Right cardiac atrium (tissue), 5 donors: ENCODE measurements at places on chromosomes 13 and 19. TPM values are rescaled to one million over a fixed set of nuclear protein-coding genes. Genes with fewer than 3 reads are reported as not detected.

ADGRE3 gene
- not detected for polyA plus RNA-seq

GRCh38 chr19:1768248-1768647 is 14.9 kb downstream of the ONECUT3 start:
- no peak for DNase-seq

SF3A2 gene
- polyA plus RNA-seq: 26.4 TPM

- no peak for DNase-seq
Observed at GRCh38 chr13:101209206-101209893, 207.0 kb downstream of the NALCN start.

MEIS3 gene
- polyA plus RNA-seq: 4.1 TPM

DNA sequence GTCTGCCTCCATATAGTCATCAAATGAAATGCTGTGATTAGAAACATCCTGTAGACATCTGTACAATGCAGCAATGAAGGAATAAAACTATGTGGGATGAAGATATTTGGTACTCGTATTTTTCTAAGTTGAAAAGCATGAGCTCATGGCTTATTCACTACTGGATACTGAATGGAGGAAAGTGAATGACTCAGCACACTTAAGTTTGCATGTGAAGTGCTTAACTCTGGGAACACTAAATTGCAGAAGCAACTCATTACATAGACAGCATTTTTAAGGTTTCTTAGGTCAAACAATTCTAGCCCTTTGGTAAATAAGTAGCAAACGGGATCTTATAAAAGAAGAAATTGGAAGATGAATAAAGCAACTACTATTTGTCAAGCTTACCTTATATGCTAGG is 429.0 kb upstream of the MIR17HG start:
- no peak for DNase-seq

GARIN5A gene
- polyA plus RNA-seq: 3.0 TPM

WDR62 gene
- polyA plus RNA-seq: 10.6 TPM

GRCh38 chr13:73767191-73767741 is 366.9 kb downstream of the KLF12 start:
- DNase-seq: no peak

DNA sequence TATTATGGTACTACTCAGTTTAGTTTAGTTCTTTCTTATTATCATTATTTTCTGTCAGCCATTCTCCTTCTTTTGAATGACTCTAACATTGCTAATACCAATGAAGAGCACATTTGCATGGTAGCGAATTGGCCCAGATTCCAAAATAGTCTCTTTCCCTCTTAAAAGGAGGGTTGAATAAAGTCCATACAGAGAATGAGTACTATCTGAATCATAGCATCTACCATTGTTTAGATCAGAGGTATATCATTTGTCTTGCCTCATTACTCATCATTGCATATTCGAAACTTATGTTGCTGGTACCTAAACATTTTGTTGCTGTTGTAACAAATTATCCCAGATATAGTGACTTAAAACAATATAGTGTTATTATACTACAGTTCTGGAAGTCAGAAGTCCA is 1235.3 kb upstream of the ATXN8OS start:
- DNase-seq: no peak

ACP5 gene
- polyA plus RNA-seq: 3.8 TPM

ADGRE1 gene
- not detected for polyA plus RNA-seq

GRCh38 chr13:26390203-26390602 is 136.3 kb downstream of the CDK8 start:
- DNase-seq: no peak

MYBPC2 gene
- not detected for polyA plus RNA-seq

DNA sequence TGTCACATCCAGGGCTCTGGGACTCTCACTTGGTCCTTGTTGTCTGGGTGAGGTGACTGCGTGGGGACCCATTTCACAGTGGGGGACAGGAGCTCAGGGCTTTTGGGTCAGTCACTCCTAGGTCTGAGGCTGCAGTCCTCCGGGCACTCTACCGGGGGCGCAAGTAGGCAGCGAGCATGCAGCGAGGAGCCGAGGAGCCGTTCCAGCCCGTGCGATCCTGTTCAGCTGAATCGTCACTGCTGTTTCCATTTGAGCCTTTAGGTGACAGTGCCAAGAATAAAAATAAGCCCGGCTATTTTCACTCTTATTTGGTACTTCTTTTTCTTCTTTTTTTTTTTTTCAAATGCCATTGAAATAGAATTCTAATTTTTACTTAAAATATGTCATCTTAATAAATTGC is 126.5 kb downstream of the ZNF536 start:
- no peak for DNase-seq

GRCh38 chr13:80782441-80782840 is 441.5 kb upstream of the SPRY2 start:
- no peak for DNase-seq

DNA sequence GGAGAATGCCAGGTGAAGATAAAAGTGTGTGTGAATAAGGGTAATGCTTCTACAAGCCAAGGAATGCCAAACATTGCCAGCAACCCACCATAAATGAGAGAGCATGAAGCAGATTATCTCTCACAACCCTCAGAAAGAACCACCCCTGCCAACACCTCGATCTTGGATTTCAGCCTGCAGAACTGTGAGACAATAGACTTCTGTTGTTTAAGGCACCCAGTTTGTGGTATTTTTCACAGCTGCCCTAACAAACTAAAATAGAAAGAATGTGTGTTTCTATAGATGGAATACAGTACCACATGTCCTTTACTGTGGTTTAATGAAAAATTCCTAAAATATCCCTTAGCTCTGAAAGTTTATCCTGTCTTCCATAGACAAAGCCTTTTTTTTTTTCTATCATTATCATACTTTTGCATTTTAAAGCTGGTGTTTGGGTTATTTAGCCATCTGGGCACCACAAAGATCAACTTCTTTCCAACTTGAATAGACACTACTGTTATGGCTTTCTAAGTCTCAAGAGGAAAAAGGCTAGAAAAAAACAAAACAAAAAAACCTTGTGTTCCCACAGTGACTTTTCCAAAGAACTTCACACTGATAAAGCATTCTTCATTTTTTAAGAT is 505.6 kb downstream of the KCTD12 start:
- DNase-seq: no peak

DNA sequence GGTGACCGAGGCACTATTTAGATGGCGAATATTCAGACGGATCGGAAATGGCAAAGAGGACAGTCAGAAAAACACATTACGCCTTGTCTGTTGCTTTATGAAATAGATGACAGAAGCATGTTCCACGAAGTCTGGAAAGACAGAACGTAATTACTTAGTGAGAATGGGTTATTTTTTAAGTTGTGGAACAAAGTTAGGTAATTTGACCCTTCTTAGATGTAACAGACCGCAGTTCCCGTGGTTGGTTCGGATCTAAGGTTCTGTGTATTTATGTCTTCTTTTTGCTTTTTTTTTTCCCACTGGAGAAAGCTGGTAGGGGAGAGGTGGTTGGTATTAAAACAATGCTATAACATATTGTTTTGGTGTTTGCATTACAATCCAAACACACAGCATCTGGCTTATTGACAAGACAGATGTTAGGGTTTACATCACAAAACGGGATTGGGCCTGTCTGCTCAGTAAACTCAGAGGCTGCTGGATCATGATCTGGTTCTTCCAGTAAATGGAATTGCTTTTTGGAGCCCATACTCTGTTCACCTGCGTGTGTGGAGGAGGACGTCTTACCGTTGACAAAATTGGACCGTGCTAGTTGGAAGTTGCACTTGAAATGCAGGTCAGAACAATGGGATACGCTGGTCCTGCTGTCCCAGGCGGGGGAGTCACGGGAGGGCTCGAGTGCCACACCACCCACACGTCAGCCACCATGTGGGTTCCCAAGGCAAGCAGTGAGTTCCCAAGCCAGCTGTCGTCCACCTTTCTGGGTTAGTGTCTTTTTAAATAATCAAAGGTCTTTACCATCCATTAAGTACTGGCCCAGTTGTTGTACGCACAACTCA is 13.8 kb downstream of the ATP11A start:
- DNase-seq: no peak

AKAP8 gene
- 9.3 TPM for polyA plus RNA-seq

OR7D2 gene
- not detected for polyA plus RNA-seq

DNA sequence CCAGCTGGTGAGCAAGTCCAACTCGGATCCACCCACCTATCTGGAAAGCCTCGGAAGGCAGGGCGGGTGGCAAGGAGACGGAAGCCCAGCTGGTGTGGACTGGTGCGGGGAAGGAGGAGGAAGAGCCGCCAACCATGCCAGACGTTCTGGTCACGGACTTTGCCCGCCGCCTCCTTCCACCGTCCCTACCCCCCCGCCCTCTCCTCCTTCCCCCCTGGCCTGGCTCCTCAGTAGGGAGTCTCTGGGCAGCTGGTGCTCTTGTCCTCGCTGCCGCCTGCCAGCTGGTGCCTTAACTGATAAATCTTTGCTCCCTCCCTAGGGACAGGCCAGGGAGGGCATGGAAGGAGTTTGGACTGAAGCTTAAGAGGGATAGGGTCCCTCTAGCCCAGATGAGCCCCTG is 4.8 kb downstream of the SYNGR4 start:
- no peak for DNase-seq

GRCh38 chr13:113947311-113948033 is 26.4 kb downstream of the C13orf46 start:
- peak; percentile 60 for DNase-seq

MEDAG gene
- polyA plus RNA-seq: 7.3 TPM

- DNase-seq: no peak
Observed at GRCh38 chr19:21900401-21900800, 64.4 kb upstream of the ZNF43 start.

DNA sequence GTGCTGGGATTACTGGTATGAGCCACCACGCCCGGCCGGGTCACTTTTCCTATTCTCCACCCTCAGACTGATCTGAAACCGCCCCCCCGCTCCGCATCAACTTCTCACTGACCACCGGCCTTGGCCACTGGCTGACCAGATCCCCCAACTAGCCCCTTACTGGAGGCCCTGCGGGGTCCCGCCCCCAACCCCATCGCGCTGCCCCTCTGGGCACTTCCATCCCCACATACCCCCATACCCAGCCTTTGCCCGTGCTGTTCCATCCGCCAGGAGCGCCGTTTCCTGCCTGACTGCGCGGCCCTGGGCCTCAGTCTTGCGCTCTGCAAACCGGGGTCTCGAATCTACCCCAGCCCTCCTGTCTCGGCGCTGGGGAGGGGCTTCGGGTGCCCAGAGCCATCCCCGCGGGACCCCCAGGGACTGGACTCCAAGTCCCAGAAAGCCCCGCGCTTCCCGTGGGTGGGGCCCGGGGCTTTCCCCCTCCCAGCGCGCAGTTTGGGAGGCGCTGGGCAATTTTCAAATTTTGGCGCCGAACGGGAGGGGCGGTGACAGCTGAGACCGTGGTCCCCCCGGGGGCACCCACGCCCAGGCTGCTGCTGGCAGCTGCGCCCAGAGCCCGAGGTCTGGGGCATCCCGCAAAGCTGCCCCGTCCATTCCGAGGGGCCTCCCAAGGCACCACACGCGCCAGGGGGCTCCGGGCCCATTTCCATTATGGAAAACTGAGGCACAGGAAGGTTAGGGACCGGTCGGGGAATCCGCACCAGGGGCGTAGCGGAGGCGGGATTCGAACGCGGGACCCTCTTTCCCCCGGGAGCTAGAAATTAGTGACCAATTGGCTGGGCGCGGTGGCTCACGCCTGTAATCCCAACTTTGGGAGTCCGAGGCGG is 5.2 kb upstream of the LMNB2 start:
- peak; percentile 86 for DNase-seq

- no peak for DNase-seq
Observed at GRCh38 chr19:37565370-37565669, 29.3 kb downstream of the ZNF571 start.

- no peak for DNase-seq
Observed at GRCh38 chr13:51249255-51249654, 27.1 kb downstream of the FAM124A start.

GPR180 gene
- polyA plus RNA-seq: 1.6 TPM

DNA sequence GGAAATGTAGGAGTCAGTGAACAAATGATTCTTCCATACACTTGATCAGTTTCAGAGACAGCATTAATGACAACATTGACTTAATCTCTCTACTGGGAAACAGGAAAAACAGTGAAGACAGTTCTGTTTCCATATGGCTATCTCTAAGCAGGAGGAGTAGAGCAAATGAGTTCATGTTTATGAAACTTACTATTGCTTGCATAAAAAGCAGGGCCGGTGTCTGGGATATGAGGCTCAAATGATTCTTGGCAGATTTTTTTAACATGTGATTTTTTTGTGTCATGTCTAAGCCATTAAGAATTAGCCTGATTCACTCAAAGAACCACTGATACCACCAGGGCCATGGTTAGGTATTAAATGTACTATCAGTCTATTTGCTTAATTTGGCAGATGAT is 141.9 kb downstream of the SLC7A1 start:
- no peak for DNase-seq

ZNF135 gene
- polyA plus RNA-seq: 4.2 TPM

DNA sequence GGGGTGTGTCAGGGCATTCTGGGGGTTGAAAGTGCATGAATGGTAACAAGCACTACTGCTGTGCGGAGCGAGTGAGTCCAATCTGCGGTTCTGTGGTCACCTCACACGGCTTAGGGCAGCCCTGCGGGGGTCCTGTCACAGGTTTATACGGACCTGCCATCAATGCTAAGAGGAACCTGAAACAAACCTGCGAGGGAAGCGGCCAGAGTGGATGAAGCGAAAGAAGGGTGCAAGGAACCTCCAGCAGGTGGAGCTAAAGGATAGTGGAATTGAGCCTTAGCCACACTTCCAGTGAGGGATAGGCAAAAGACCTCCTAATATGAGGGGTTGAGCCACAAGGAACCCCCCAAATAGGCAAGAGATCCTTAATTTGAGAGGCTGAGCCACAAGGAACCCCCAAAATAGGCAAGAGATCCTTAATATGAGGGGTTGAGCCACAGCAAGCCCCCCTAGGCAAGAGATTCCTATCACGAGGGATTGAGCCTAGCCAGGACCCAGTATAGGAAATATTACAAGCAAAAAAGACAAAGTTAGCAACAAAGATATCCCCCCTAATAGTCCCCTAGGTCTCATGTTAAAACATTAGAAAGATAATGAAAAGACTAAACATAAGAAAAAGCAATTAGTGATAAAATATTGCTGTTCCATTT is 6.3 kb upstream of the ZNF69 start:
- DNase-seq: peak; percentile 58

- DNase-seq: peak; percentile 30
Observed at GRCh38 chr13:50149932-50150331, 134.7 kb downstream of the KCNRG start.

GRCh38 chr19:4908360-4908759 is 941 bp upstream of the UHRF1 start:
- no peak for DNase-seq

- DNase-seq: no peak
Observed at GRCh38 chr13:73820285-73820684, 313.9 kb downstream of the KLF12 start.

CEACAM7 gene
- polyA plus RNA-seq: not detected

GRCh38 chr13:39552246-39552645 is 50.7 kb downstream of the LHFPL6 start:
- DNase-seq: no peak

GRCh38 chr19:34066007-34066643 is 106.2 kb upstream of the LSM14A start:
- no peak for DNase-seq

DNA sequence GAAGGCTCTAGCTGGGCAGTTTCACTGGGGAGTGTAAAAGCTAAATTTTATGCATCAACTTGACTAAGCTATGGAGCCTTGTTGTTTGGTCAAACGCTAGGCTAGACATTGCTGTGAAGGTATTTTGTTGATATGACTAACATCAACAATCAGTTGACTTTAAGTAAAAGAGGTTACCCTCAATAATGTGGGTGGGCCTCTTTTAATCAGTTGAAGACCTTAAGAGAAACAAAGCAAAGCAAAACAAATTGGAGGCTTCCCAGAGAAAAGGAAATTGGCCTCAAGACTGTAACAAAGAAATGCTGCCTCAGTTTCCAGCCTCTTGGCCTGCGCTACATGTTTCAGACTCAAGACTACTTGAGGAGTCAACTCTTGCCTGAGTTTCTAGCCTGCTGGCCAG is 50.0 kb upstream of the TSC22D1 start:
- no peak for DNase-seq

SPRED3 gene
- polyA plus RNA-seq: 0.27 TPM
